SK-MEL-5 (cell line): ENCODE measurements at places on chromosomes 12 and 14.

- DNase-seq = no peak
Observed at GRCh38 chr12:97899956-97900355, 437.4 kb downstream of the RMST start.

DNA sequence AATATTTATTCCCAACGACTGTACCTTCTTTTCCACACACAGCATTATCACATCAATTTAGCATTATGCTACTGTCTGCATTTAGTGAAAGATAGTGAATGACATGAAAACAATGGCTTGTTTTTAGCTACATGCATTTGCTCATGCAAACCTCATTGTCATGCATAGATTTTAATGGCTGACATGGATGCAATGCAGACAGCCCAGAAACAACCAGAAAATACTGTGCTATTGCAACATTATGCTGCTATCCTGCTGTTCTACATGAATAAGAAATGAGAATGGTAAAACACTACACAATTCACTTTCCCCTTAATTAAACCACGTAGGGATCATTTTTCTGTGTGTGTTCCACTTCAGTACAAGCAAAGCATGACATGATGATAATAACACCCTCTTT is 90.8 kb downstream of the LIN7A start:
- no peak for DNase-seq

- DNase-seq = no peak
Observed at GRCh38 chr14:24913746-24914145, 136.2 kb downstream of the STXBP6 start.

DNA sequence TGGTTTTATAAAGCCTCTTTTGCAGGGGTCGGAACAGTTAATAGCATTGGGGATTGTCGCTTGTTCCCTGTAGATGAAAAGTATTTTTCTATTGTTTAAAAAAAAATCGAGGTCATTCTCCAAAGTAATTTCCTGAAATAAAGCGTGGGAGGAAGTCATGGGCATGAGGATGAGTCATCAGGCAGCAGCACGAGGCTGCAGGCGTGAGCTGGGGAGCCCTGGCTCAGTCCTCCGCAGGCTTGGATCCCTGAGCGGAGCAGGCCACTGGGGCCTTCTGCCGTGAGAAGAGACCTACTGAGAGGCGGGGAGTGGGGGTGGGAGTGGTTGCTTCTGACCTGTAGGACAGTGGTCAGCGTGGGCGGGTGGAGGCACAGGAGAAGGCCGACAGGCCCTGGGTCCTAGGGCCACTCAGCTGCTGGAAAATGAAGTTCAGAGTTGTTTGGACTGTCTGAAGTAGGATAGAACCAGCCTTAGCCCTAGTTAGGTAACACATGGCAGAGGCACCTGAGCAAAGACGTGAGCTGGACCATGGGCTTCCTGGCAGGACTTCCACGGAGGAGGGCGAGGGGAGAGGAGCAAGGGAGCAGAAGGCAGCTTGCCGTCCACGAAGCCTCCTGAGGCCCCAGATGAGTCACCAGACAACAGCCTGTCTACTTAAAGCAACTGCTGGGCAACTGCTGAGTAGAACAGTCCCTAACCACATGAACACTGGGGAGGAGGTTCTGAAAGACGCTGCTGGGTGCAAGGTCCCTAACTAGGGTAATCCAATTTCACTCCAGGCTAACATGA is 21.1 kb upstream of the LGALS3 start:
- peak; percentile 95 for DNase-seq

GRCh38 chr14:106622200-106622745 is 1095.9 kb downstream of the TMEM121 start:
- DNase-seq = no peak

GRCh38 chr14:90720336-90720735 is 95.9 kb downstream of the TTC7B start:
- DNase-seq = no peak

DNA sequence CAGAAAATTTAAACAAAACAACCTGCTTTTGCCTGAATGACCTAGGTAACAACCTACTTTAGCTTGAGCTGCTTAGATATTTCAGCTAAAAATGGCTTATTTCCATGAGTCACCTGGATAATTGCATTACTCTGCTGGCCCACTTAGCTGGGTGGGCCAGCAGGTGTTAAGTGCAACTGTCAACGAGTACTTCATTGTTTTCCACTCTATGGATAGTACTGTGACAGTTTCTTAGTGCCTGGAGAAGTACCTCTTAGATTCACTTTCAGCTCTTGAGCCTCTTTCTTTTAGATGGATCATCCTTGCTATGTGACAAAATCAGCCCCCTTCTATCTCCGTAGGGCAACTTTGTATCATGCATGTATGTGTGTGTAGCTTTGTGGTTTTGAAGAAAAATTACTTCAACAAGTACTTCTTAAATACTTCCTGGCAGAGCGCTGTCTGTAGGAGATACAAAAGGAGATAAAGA is 368.2 kb upstream of the ATP2B1 start:
- DNase-seq = no peak

DNA sequence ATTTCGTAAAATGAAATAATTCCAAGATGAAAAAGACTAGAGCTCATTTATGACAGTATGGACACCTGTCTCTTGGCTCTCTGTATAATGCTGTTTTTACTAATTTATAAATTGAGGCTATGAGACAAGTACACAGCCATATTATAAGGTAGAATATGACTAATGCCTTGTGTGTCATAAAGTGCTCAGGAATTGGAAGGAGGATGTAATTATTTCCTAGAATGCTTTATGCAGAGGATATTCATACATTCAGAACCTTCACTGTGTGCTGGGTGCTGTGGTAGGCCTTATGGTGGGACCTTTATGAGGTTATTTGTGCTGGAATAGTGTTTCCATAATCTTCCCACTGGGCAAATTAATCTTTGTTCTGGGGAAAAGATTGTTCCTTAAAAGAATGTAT is 13.3 kb downstream of the PCNX1 start:
- no peak for DNase-seq

GRCh38 chr12:106090591-106091445 is 47.9 kb downstream of the NUAK1 start:
- DNase-seq = no peak
